ENCODE measurements at places on chromosomes 2 and 18. TPM values are rescaled to one million over a fixed set of nuclear protein-coding genes. Genes with fewer than 3 reads are reported as not detected.

DNA sequence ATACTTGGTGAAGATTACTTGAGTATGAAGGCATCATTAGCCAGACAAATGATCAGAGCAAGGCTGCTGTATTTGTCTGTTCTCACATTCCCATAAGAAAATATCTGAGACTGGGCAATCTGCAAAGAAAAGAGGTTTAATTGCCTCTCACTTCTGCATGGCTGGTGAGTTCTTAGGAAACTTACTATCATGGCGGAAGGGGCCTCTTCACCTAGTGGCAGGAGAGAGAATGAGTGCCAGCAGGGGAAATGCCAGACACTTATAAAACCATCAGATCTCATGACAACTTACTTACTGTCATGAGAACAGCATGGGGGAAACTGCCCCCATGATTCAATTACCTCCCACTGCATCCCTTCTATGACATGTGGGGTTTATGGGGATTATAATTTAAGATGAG, 452.3 kb downstream of the GALR1 start:
- no peak for DNase-seq
- H3K27me3 ChIP-seq: no peaks in the 10 kb centered on the region
- H3K36me3 ChIP-seq: no peaks in the 10 kb centered on the region

DNA sequence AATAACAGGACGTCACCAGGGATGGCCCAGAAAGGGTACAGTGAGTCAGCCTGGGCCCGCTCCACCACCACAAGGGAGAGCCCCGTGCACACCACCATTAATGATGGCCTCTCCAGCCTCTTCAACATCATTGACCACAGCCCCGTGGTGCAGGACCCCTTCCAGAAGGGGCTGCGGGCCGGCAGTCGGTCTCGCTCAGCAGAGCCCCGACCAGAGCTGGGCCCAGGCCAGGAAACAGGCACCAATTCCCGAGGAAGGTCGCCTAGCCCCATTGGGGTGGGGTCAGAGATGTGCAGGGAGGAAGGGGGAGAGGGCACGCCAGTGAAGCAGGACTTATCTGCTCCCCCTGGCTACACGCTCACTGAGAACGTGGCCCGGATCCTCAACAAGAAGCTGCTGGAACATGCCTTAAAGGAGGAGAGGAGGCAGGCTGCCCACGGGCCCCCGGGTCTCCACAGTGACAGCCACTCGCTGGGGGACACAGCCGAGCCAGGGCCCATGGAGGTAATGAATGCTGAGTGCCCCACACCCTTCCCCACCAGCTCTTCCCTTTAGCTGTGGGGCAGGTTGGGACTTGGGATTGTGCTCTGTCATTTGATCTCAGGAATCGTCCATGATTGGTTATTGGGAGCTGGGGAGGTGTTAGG, 120.5 kb downstream of the MTCL1 start:
- no peaks in the 10 kb centered on the region for H3K4me1 ChIP-seq
- no peak overlapping the region for H3K4me3 ChIP-seq
- H3K27me3 ChIP-seq: peaks cover 10% of the 10 kb centered on the region
- no peaks in the 10 kb centered on the region for H3K36me3 ChIP-seq
- H3K27ac ChIP-seq: no peak overlapping the region

GRCh38 chr2:54570925-54571694, 115.0 kb downstream of the SPTBN1 start:
- no peaks in the 10 kb centered on the region for H3K27me3 ChIP-seq
- H3K36me3 ChIP-seq: no peaks in the 10 kb centered on the region
- H3K4me1 ChIP-seq: peaks cover 66% of the 10 kb centered on the region
- H3K4me3 ChIP-seq: no peak overlapping the region
- peak; percentile 82 for DNase-seq

- H3K4me3 ChIP-seq: no peak overlapping the region
- H3K36me3 ChIP-seq: no peaks in the 10 kb centered on the region
- H3K4me1 ChIP-seq: no peaks in the 10 kb centered on the region
- no peak overlapping the region for H3K27ac ChIP-seq
- no peak for DNase-seq
- no peaks in the 10 kb centered on the region for H3K27me3 ChIP-seq
Measured at GRCh38 chr18:10182009-10182624, 268.3 kb downstream of the VAPA start.

DNA sequence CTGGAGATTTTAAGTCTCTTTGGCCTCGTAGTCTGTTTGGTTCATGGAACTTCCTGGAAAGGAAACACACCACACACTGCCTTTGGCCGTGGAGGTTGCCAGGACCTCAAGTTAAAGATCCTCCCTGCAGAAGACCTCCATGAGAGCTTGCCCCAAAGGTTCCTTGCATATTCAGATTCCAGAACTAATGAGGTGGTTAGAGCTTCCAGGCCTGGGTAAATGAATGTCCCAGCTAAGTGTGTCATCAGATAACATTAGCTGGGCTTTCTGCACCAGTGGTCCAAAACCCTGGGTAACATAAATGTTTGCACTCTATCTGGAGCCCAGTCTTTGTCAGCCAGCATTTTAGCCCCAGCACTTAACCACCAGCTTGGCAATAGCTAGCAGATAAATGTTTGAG, 122.1 kb upstream of the EML6 start:
- peaks cover 70% of the 10 kb centered on the region for H3K4me1 ChIP-seq
- no peak overlapping the region for H3K4me3 ChIP-seq
- H3K27me3 ChIP-seq: no peaks in the 10 kb centered on the region
- H3K27ac ChIP-seq: peak overlapping the region; percentile 59

GRCh38 chr2:33229646-33230045, 246.8 kb upstream of the RASGRP3 start:
- no peak for DNase-seq
- H3K27ac ChIP-seq: no peak overlapping the region
- no peak overlapping the region for H3K4me3 ChIP-seq
- H3K27me3 ChIP-seq: no peaks in the 10 kb centered on the region
- H3K4me1 ChIP-seq: no peaks in the 10 kb centered on the region

SERPINB4 gene
- total RNA-seq: not detected

GALNT3 gene
- total RNA-seq: 0.99 TPM

TUBA4B gene
- not detected for total RNA-seq

SLC8A1 gene
- total RNA-seq: 128 TPM

All from adrenal gland (tissue), 19 donors.